ENCODE measurements at places on chromosomes 12 and 14.

GRCh38 chr12:132056951-132057350 is 87.2 kb downstream of the DDX51 start:
- no peak for DNase-seq

- DNase-seq = no peak
Observed at GRCh38 chr12:52081263-52081733, 1.8 kb downstream of the SMIM41 start.

GRCh38 chr14:67717048-67717447 is 15.4 kb downstream of the RDH12 start:
- no peak for DNase-seq

- no peak for DNase-seq
Observed at GRCh38 chr14:102548616-102549240, 39.2 kb upstream of the ANKRD9 start.

GRCh38 chr14:79542121-79542520 is 669.2 kb downstream of the DIO2 start:
- no peak for DNase-seq

DNA sequence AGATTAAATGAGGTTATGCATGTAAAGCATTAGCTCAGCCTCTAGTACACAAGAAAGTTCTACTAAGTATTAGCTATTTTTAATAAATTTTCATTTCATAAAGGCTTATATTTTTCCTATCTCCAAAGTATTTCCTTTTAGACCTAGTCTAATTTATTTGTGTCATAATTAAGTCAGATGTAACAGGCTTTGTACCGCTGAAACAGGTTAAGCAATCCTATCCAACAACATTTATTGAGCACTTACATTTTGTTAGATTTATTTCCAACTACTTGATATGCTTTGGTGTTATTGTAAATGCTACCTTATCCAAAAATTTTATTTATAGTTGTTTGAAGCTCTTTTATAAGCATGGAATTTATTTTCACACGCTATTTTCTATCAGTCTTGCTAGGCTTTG is 1.8 kb upstream of the PARP2 start:
- no peak for DNase-seq

GRCh38 chr12:1217191-1217949 is 226.3 kb downstream of the ERC1 start:
- peak; percentile 75 for DNase-seq

GRCh38 chr12:45166056-45166455 is 49.8 kb upstream of the ANO6 start:
- peak; percentile 22 for DNase-seq

- DNase-seq = peak; percentile 69
Observed at GRCh38 chr12:3135522-3136461, 58.6 kb downstream of the TSPAN9 start.

GRCh38 chr12:113071135-113072112 is 14.9 kb downstream of the DTX1 start:
- no peak for DNase-seq

DNA sequence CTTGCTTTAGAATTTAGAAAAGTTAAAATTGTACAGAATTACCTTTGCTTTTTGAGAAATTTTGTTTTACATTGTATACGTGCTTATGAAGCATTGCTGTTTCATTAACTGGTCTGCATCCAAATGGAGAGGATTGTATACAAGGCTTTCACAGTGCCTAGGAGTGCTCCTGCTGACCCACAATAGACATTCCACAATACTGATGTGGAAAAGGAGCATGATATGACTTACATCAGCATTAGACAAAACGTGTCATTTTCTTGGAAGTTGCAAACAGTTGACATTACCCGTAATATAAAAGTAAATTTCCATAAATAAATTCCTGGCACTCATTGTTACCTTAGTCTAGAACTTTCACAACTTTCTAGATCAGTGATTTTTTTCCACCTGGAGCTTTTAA is 1.9 kb downstream of the PRKD1 start:
- DNase-seq = peak; percentile 50

- DNase-seq = no peak
Observed at GRCh38 chr12:89697296-89697695, 11.3 kb downstream of the ATP2B1 start.

- no peak for DNase-seq
Observed at GRCh38 chr12:96356831-96357230, 43.4 kb downstream of the CDK17 start.

DNA sequence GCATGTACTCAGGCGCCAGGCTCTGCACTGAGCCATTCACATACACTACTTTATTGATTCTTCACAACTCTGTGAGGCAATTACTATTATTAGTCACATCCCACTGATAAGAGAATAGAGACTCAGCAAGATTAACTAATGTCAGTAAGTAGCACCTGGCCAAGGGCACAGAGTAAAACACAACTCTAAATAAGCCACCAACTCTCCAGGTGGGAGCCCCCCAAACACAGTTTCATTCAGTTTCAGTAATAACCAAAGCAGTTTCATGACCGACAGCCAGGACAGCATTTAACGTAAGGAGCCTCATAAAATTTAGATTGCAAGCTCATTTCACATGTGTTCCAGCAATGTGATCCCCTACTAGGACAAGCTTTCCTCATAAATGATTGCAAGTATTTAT is 323.1 kb upstream of the CCDC196 start:
- no peak for DNase-seq

DNA sequence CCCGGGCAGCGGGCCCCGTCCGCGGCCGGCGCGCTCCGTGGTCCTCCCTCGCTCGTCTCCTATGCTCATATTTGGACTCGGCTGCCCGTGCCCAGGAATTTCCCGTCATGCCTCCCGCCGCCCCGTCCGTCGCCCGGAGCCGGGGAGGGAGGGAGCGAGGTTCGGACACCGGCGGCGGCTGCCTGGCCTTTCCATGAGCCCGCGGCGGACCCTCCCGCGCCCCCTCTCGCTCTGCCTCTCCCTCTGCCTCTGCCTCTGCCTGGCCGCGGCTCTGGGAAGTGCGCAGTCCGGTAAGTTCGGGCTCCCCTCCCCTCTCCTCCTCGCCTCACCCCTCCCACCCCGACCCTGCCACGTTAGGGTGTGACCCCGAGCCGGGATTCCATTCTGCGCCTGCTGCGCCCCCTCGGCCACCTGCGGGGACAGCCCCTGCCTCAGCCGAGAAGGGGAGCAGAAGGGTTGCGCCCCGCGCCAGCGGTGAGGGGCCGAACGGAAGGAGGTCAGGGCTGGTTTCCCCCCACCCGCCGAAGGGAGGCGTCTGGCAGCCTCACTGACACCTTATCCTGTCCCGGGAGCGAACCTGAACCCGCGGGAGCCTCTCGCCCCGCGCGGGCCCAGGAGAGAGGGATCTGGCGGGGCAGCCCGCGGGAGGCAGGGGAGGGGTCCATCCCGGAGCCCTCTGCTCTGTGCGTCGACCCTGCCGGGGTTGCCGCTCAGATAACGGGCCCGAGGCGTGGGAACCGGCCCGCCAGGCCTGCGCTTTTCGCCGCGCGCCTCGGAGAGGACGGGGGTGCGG is at the start of gene MSRB3:
MSRB3 (plus strand) TSS at position 108 of the 793 bp plus-strand sequence. CDS start 29,897 bp downstream, outside the sequence.
- DNase-seq = peak; percentile 73

All from amniotic epithelial cell (primary cell).